ENCODE measurements at places on chromosomes 5 and 9.

DNA sequence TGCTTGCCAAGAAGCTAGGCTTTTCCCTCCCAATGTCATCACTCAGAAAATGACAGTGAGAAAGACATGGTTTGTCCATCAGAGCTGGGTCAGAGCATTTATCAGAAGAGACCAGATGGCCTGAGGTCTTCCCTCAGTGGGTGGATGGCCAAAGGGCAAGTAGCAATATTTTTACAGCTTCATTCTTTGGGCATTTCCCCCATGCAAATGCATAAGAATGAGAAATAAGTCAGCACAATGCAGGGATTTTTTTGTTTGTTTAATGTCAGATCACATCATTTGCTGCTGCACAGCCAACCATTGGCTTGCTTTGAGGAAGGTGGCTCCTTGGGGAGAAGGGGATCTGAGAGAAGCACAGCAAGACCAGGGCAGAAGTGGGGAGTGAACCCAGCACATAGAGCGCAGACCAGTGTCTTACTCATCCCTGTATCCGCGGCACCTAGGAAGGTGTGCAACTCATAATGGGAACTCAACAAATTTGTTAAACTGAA, 209.6 kb downstream of the SEMA6A start:
- no peak for DNase-seq

GRCh38 chr9:112699230-112699629, 18.7 kb downstream of the INIP start:
- DNase-seq = no peak

DNA sequence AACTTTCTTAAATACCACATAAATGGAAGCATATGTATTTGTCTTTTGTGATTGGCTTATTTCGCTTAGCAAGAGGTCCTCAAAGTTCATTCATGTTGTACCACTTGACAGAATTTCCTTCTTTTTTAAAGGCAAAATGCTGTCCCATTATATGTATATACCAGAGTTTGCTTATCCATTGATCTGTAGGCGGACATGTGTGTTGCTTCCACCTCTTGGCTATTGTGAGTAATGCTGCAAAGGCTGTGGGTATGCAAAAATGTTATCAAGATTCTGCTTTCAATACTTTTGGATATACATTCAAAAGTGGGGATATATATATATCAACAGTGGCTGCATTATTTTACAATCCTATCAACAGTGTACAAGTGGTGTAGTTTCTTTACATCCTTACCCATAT, 271.0 kb downstream of the PRR16 start:
- no peak for DNase-seq

DNA sequence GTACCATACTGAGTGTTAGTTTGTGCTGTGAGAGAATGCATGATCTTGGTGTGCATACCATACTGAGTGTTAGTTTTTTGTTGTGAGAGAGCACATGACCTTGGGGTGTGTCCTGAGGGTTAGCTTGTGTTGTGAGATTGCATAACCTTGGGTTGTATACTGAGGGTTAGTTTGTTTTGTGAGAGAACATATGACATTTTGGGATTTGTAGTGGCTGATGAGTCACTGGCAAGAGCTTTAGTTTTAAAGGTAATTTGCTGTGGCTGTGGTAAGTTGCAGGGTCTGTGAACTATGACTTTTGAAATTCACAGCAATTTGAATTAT, 1068.3 kb upstream of the EDIL3 start:
- no peak for DNase-seq

GRCh38 chr5:88662846-88663245, 220.1 kb downstream of the MEF2C start:
- no peak for DNase-seq

GRCh38 chr5:6729386-6730310, 16.4 kb downstream of the TENT4A start:
- DNase-seq = peak; percentile 71

- no peak for DNase-seq
Measured at GRCh38 chr5:78554670-78555069, 93.9 kb downstream of the LHFPL2 start.

- DNase-seq = no peak
Measured at GRCh38 chr5:143217804-143218160, 185.7 kb downstream of the NR3C1 start.

- DNase-seq = no peak
Measured at GRCh38 chr5:41695920-41696582, 174.2 kb downstream of the OXCT1 start.

DNA sequence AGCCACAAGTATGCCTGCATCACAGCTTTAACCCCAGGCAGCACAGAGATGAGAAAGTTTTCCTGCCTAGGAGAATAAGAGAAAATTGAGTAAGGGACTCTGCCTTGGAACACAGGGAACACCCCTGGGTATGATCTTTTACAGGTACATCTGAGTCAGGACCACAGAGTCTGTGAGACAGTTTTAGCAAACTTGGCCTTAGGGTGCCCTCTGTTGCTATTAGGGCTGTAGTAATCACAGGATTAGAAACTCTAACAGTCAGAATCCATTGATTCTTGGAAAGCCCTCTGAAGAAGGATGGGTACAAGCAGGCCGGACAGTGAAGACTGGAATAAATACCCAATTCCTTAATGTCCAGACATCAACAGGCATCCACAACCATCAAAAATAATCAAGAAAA, 989.5 kb upstream of the CDH9 start:
- DNase-seq = no peak

Data from hematopoietic multipotent progenitor cell treated with erythropoietin and hydrocortisone succinate and interleukin-3 and kit ligand, for 17 days (in vitro differentiated cells).